Small intestine (tissue), 16 donors: ENCODE measurements at places on chromosomes 11 and 22. TPM values are rescaled to one million over a fixed set of nuclear protein-coding genes. Genes with fewer than 3 reads are reported as not detected.

IL10RA gene
- polyA plus RNA-seq, result 1.1 TPM

TREH gene
- 102 TPM for polyA plus RNA-seq

GRCh38 chr11:110972640-110973039 lies 260.4 kb upstream of the ARHGAP20 start:
- H3K4me1 ChIP-seq, result no peaks in the 10 kb centered on the region
- no peak overlapping the region for H3K27ac ChIP-seq
- no peaks in the 10 kb centered on the region for H3K27me3 ChIP-seq
- H3K36me3 ChIP-seq, result no peaks in the 10 kb centered on the region
- no peak for DNase-seq

OR2D2 gene
- polyA plus RNA-seq, result not detected

GRCh38 chr22:31846161-31847115 lies 92.6 kb downstream of the DEPDC5 start:
- H3K27ac ChIP-seq, result no peak overlapping the region
- peaks cover 13% of the 10 kb centered on the region for H3K36me3 ChIP-seq
- no peaks in the 10 kb centered on the region for H3K4me1 ChIP-seq

DNA sequence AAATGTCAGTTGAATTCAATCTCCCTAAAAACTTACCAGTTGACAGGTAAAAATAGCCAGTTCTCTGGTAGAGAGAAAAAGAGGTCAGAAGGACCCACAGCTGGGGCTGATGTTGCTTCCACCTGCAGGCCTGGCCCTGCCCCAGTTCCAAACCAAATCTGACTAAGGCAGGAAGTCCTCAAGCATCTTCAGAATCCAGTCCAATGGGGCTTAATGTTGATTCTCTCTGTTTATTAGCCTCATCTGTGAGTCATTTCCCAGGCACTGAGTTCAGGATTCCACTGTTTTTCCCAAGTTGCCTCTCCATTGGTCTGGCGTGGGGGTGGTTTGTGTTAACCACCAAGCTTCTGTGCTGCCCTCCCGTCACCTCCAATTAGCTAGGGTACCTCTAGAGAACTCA lies 601.8 kb downstream of the INSC start:
- no peak overlapping the region for H3K4me3 ChIP-seq
- no peaks in the 10 kb centered on the region for H3K4me1 ChIP-seq
- no peaks in the 10 kb centered on the region for H3K36me3 ChIP-seq
- H3K27ac ChIP-seq, result no peak overlapping the region

GRCh38 chr11:79616392-79616851 lies 175.6 kb upstream of the TENM4 start:
- H3K4me3 ChIP-seq, result no peak overlapping the region
- H3K4me1 ChIP-seq, result no peaks in the 10 kb centered on the region
- H3K36me3 ChIP-seq, result no peaks in the 10 kb centered on the region
- no peaks in the 10 kb centered on the region for H3K27me3 ChIP-seq
- peak; percentile 16 for DNase-seq

DNA sequence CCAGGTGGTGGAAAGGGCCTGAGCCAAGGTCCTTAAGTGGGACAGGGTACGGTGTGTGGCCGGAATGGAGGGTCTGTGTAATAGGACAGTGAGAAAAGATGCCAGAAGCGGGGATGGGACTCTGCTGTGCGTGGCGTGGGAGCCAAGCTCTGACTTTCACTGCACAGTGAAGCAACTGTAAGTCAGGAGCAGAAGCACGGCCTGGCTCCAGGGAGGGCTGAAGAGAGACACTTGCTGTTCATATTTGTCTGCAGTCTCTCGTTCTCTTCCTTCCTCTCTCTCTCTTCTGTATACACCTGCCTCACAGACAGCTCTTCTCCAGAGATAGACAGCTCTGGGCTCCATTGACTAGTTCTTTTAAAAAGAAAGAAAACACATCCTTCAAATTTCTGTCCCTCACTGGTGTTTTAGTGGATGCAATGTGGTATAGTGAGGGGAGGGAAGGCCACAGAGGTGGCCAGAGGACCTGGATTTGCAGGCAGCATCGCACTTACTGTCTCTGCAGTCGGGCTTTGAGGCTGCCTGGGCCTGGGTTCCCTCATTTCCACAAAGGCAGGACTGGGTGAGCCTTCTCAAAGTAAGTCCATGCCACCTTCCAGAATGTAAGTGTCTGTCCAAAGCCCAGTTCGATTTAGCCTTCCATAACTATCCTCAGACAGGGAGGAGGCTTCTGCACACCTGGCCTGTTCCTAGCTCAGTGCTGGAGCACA lies 2.1 kb downstream of the IL17RA start:
- H3K4me1 ChIP-seq, result no peaks in the 10 kb centered on the region
- H3K4me3 ChIP-seq, result no peak overlapping the region
- no peaks in the 10 kb centered on the region for H3K27me3 ChIP-seq
- H3K27ac ChIP-seq, result no peak overlapping the region
- no peak for DNase-seq

GRCh38 chr22:49372530-49373288 lies 455.0 kb downstream of the BRD1 start:
- no peak overlapping the region for H3K4me3 ChIP-seq
- H3K27me3 ChIP-seq, result no peaks in the 10 kb centered on the region
- no peak overlapping the region for H3K27ac ChIP-seq
- no peak for DNase-seq

OR2AG1 gene
- not detected for polyA plus RNA-seq

DNA sequence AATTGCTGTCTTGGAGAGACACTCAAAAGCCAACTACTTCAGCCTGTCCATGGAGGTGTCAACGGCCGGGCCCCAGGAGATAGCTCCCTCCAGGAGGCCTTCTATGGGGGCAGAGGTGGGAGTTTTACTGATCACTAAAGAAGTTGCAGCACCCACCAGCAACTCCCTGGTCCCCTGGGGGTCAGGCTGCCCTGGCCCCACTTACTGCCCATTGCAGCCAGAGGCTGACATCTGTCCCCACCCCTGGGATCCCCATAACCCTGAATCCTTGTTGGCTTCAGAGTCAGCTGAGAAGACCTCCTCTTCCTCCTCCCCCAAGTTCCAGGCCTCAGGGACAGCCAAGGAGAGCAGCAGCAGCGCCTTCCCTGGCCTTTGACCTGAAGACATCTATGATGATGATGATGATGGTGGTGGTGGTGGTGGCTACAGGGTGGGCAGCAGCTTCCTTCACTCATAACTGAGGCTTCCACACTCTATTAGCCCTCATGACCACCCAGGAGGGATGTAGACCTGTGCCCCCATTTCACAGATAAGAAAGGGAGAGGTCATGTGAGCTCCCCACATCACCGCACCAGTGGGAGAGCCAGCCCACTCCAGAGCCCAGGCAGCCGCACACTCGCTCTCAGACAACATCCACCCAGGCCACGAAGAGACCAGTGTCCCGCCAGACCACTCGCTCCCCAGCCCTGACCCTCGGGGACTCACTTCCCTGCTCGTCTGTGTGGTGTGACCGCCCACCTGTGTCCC lies 43.8 kb upstream of the FGF3 start:
- no peaks in the 10 kb centered on the region for H3K27me3 ChIP-seq
- H3K36me3 ChIP-seq, result no peaks in the 10 kb centered on the region
- DNase-seq, result no peak
- H3K27ac ChIP-seq, result no peak overlapping the region
